ENCODE measurements at places on chromosomes 7 and 10. TPM values are rescaled to one million over a fixed set of nuclear protein-coding genes. Genes with fewer than 3 reads are reported as not detected.

Gene SMARCD3
- total RNA-seq, result 27.8 TPM

Gene FGFBP3
- 1.5 TPM for total RNA-seq

- no peaks in the 10 kb centered on the region for H3K27me3 ChIP-seq
- H3K27ac ChIP-seq, result no peak overlapping the region
- H3K4me1 ChIP-seq, result no peaks in the 10 kb centered on the region
- DNase-seq, result no peak
- no peaks in the 10 kb centered on the region for H3K36me3 ChIP-seq
Observed at GRCh38 chr7:112089551-112089950, 116.6 kb downstream of the DOCK4 start.

DNA sequence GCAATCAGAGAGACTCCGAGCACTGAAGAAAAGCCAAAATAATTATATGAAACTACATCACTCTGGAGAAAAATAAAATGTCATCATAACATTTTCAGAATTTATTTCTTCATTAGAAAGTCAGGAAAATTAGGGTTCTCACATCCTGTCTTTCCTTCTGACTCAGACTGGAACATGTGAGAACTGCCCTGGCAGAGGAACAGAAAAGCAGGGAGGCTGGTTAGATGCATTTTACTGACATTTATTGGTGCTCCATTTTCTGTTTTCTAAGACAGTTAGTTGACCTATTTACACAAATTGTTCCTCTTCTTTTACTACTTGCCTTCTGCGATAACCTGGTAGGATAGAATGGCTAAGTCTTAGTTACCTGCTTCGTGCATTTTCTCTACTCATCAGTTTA is 58.6 kb upstream of the ANK3 start:
- no peaks in the 10 kb centered on the region for H3K27me3 ChIP-seq
- no peak overlapping the region for H3K27ac ChIP-seq
- no peak for DNase-seq
- no peaks in the 10 kb centered on the region for H3K36me3 ChIP-seq
- peaks cover 13% of the 10 kb centered on the region for H3K4me1 ChIP-seq

Gene RPEL1
- 0.10 TPM for total RNA-seq

Gene JAKMIP3
- 1.5 TPM for total RNA-seq

DNA sequence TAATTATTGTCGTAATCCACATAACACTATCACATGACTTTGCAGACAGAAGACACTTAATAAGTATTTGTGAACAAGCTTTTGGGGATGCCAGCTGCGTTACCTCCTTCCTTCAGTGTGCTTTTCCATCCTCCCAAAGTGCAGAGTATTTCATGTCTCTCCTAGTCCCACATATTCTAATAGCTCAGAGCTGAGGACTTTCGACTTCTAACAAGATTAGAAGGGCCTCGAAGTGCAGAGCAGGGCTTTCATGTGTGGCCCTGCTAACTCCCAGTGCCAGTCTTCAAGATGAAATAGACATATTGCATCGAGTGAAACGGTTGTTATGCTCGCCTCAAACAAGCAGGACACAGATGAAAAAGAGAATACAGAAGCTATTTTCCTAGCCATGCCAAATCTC is 125.7 kb upstream of the RNF32 start:
- H3K27ac ChIP-seq, result no peak overlapping the region
- no peaks in the 10 kb centered on the region for H3K4me1 ChIP-seq
- H3K4me3 ChIP-seq, result no peak overlapping the region
- H3K27me3 ChIP-seq, result no peaks in the 10 kb centered on the region

DNA sequence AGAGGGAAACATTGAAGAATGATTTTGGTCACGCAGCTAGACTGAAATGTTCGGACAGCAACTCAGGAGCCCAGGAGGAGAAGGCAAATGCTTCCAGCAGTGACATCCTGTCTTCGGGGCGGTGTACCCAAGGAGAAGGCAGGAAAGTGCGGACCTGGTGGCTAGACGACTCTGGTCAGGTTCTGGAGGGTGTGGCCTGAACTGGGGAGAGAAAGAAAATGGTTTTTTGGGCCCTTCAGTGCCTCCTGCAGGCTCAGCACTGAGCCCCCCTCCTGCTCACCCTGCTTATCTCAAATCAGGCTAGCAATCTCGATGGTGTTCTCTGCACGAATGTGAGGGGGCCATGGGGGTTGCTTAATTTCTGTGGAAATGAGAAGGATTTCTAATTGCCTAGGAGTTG is 26.7 kb upstream of the TARP start:
- no peaks in the 10 kb centered on the region for H3K36me3 ChIP-seq
- no peak for DNase-seq

DNA sequence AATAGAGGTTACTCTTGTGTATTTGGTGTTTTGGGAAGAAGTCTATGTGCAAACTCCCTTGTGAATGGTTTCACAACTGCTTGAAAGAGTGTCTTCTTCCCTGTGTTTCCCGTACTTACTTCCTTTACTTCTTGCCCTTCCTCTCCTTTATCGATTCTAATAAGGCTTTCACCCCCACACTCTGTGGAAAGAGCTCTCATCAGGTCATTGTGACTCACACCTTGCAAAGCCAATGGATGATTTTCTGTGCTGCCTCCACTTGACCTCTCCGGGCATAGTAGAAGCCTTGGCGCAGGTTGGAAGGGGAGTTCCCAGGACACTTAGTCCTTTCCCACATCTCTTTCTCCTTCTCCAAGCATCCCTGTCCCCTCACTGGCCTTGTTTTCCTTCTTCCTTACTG is 6.2 kb upstream of the TSPAN15 start:
- no peak for DNase-seq
- no peak overlapping the region for H3K4me3 ChIP-seq
- peak overlapping the region; percentile 84 for H3K27ac ChIP-seq

DNA sequence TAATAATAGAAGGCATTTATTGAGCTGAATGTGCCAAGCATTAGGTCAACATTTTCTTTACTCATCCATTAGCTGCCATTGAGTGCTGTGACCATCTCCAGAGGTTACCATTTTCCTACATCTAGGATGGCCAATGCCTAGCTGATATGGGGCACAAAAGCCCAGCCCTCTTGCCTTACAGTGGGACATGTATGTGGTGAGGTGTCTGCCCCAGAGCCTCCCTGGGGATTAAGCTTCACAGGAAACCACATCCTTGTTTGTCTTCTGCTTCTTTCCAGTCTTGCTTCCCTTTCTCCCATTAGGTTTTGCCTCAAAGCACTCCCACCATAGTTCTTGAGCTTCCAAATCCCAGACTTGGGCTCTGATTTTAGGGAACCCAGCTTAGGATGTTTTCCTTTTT is 258.7 kb downstream of the SORCS3 start:
- no peak for DNase-seq
- H3K4me1 ChIP-seq, result no peaks in the 10 kb centered on the region
- no peaks in the 10 kb centered on the region for H3K36me3 ChIP-seq
- no peak overlapping the region for H3K4me3 ChIP-seq
- H3K27me3 ChIP-seq, result peaks cover 4% of the 10 kb centered on the region

GRCh38 chr7:391961-392524 is 102.1 kb downstream of the FOXL3 start:
- no peak overlapping the region for H3K4me3 ChIP-seq
- H3K36me3 ChIP-seq, result no peaks in the 10 kb centered on the region
- no peak overlapping the region for H3K27ac ChIP-seq
- 0 out of 2 replicates have a peak, but pooled peaks cover 2% of the 10 kb centered on the region for H3K27me3 ChIP-seq
- DNase-seq, result no peak

DNA sequence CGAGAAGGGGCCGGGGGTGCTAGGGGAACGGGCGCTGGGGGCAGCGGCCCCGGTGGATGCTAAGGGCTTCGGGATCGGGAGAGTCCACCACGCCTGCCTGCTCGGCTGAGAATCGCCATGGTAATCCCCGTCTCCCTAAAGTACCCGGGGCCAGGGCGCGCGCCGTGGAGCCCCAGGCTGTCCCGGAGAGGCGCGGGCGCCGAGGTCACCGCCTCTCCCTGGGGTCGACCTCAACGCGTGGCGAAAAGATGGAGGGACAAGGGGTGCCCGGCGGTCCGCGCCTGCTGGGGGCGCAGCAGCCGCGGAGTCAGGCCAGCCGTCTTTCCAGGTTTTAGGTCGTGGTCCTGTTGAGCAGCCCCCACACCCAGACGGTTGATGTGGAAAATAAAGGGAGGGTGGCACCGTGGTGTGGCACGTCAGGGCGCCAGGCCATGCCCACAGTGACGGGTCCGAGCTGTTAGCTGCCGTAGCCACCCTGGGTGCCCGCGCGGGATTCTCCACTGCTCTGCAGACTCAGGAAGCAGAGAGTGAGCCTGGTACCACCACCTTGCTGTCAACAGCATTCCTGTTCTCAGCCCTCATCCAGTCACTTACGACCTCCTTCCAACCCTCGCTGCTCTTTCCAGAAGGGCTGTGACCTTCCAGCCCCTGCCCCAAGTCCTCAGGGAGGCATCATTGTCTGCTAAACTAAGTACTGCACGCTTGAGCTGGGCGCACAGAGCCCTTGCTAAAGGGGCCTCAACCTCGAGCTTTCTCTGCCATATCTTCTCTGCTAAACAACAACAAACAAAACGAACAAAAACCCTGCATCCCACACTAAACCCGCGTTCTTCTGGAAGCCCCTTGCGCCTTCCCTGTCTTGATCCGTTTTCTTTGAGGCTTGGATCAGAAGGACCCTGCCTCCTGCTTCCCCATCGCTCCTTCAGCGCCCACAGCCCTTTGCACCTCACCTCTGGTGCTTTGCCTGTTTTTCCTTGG is 666 bp downstream of the SMKR1 start:
- no peak overlapping the region for H3K27ac ChIP-seq
- H3K27me3 ChIP-seq, result no peaks in the 10 kb centered on the region
- no peak for DNase-seq
- no peaks in the 10 kb centered on the region for H3K4me1 ChIP-seq
- peak overlapping the region; percentile 55 for H3K4me3 ChIP-seq
- H3K36me3 ChIP-seq, result no peaks in the 10 kb centered on the region

Gene PPP1R17
- not detected for total RNA-seq
